Activated CD8-positive, alpha-beta memory T cell treated with anti-CD3 and anti-CD28 coated beads for 4 hours (primary cell): ENCODE measurements at places on chromosomes 7 and 10.

GRCh38 chr10:76459016-76459730 is 1027.7 kb downstream of the LRMDA start:
- DNase-seq, result no peak

DNA sequence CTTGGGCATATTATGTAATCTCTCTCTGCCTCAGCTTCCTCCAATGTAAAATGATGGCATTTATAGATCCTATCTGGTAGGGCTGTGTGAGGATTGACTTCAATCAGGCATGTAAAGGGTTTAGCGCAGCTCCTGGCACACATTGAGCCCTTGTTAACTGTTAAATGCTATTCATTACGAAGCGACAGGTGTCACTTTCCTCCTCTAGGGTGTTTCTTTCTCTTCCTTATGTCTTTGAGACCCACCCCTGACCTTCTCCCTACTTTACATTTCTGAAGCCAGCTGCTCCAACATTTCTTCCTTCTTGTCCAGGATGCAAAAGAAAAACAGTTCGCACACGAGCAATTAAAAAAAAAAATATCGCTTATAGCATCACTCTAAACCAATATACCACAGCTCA is 5.7 kb upstream of the R3HCC1L start:
- DNase-seq, result no peak

DNA sequence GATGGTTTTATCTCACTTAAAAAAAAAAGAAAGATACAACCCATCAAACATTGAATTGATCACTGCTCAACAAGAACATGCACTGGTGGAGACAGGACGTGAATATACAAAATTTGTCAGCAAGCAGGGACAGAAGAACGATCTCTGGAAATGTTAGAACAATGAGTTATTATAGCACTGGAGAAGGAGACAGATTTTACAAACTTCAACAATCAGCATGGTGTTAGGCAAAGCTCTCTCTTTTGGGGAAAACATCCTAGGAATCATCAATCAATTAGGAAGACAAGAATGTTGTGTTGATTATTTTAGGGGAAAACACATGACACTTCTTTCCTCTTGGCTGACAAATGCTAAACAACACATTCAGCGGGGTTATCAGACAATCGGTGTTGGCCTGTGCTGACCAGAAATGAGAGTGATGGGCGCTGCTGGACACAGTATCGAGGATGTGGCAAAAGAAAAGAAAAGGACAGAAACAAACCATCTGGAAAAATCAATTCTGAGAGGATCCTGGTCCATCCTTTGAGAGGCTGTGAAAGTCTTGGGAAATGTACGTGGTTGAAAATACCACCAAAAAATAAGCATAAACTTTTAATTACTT is 103.9 kb downstream of the RAPGEF5 start:
- no peak for DNase-seq

DNA sequence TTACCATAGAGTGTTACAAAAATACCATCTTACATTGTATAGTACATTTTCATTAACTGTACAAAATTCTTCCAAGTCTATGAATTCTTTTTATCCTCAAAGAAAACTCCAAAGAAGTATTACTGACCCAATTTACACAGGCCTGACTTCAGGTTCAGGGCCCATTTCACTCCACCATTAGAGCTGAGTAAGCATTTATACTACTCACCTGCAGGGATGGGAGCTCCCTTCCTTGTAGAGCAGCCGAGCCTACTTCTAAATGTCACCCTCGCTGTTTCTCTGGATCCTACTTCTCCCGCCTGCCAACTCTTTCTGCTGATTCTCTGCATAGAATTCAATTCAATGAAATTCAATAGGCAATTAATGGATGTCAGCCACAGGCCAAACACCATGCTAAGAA is 56.0 kb downstream of the CCDC71L start:
- no peak for DNase-seq

- no peak for DNase-seq
Observed at GRCh38 chr7:121076350-121077164, 88.0 kb downstream of the CPED1 start.

DNA sequence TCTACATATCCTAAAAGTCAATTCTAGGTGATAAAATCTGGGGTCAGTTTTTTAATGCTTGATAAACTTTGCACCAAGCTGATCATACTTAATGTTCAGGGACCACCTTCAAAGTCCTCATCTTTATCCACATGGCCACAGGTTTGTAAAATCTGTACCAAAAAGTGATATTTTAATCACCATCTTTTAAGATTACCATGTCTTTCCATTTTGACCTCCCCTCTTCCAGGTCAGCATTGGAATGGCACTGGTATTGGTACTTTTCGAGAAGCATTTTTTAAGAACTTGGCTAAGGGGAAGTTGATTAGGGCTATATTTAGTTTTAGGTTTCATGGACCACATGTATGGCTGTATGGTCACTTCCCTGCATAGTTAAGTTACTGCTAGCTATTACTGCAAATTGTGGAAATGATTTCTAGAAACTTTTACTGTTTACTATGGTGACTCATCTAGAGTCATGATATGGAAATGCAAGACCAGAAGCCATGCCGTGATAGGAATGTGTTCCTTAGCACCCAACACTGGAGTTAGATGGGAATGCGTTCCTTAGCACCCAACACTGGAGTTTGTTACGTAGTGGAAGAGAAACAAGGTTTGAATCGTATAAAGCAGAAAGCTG is 50.8 kb upstream of the ABLIM1 start:
- DNase-seq, result no peak

DNA sequence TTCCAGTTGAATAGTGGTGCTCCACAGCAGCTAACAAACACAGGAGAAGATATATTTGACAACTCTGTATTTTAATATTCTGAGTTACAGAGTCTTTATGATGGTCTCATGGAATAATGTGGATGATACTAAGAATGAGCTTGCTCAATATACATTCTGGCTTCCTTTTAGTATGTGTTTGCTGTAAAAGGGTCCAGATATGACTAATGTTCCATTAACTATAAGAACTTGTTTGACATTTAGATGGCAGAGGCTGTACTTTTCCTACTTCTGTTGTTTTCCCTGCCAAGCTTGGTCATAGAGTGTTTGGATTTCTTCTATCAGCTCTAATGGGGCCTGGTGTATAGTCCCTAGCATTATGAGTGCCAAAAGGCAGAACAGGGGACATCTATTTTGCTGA is 61.5 kb upstream of the GPR22 start:
- no peak for DNase-seq

DNA sequence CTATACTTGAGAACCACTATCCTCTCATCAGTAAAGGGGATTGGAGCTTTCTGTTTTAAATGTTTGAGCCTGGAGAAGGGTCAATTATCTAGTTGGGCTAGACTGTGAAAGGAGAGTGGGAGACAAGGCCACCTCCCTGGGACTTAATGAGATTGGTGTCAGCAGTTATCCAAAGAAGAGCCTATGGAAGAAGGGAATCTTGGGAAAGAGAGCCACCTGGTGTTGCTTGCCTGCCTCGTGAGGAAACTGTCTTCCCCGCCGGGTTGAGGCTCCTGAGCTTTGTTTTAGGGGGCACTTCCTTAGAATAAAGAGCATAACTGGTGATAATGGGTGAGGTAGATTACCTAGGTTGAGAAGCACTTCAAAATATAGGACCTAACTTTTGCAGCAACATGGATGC is 32.0 kb upstream of the ABCB4 start:
- no peak for DNase-seq

GRCh38 chr10:116156819-116157218 is 116.2 kb downstream of the GFRA1 start:
- DNase-seq, result no peak

DNA sequence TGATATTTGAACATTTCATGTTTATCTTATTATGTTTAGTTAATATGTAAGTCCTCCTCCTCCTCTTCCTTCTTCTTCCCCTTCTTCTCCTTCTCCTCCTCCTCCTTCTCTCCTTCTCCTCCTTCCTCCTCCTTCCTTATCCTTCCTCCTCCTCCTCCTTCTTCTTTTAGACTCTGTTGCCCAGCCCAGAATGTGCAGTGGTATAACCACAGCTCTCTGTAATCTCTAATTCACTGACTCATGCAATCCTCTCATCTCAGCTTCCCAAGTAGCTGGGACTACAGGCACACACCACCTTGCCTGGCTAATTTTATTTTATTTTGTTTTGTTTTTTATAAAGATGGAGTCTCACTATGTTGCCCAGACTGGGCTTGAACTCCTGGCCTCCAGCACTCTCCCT is 83.4 kb upstream of the ODAD2 start:
- no peak for DNase-seq
